NCI-H187 (cell line): ENCODE measurements at places on chromosomes 2 and 18.

DNA sequence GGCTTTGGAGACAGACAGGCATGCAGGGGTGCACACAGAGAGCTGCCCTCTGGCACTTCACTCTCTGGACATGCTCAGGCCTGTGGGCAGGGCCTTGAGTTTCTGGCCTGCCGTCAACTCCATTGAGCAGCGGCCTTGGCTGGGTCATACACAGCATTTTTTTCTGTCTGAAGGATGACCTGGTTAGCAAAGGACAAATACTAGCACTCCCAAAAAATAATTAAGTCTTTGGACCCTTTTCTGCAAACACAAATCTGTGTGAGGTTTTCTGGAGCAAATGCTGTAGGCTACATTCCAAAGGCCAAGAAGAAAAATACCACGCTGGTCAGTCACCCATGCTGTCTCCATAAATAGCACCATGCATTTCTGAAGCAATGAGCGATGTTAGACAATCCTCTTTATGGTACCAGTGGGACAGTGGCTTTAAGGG lies 124.7 kb upstream of the CTAGE1 start:
- no peak for DNase-seq

DNA sequence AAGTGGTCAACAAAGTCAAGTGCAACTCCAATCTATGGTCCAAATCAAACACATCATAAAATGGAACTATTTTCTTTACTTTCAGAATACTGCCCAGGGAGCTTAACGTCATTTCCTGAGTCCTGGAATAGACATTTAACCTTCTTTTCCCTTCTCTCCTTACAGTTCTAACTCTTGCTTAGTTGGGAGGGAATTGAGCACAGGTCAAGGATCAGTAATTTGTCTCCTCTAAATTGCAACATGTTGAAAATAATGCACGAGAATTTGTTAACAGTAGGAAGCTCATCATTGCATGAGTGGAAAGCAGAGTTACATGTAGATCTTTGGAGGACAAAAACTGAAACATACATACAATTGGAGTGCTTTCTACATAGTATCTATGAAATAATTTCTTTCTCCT lies 87.7 kb downstream of the MEP1B start:
- DNase-seq, result no peak

DNA sequence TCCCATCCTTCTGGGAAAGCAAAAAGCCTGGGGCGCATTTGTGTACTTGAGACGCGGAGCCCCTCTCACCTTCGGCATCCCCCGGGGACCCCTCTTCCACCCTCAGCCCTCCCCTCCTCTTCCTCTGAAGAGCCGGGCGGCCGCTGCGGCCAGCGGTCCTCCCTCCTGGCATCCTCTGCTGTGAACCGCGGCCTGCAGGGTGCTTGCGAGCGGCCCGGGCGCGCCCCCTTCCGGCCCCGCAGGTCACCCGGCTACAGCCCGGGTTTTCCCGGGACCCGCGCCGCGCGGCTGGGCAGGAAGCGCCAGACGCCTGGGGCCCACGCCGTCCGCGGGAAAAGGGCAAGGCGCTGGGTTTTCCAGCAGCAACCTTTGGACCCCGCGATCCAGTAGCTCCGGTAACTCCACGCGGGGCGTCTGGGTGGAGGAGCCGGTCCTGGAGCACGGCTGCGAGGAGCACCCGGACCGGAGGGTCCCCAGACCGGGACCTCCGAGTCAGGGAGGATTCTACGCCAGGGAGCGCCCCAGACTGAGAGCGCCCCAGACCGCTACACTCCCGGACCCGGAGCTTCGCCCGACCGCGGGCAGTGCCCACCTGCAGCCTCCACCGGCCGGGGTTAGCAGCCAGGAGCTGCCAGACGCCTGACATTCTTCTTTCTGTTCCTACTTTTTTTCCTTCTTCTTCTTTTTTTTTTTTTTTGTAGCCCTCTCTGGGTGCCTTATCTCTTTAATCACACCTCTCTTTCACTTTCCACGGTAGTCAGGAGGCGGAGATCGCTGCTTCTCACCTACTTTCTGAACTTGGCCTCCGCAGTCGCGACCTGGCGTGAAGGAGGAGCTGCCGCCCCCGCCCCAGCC lies at the start of gene IL18R1:
TSS of gene IL18R1 (plus strand) at position 271 of the 855 bp plus-strand sequence. CDS start 6,865 bp downstream, outside the sequence.
- DNase-seq, result no peak

DNA sequence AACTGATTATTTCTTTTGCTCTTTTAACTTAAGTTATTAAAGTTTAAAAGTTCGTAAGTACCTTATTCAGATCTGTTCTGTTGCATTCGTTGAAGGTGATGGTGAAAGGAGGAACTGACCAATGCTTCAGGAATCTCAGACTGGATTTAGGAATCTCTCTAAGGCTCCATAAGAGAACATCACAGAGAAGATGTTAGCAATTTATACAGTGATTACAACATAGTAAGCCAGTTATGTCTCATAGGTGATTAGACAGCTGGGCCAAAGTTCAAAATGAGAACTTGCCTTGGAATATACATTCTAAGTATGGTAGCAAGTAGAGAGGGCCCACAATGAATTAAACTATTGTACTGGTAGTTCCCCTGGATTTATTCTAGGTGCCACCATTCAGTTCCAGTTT lies 3.2 kb downstream of the MARS2 start:
- no peak for DNase-seq

DNA sequence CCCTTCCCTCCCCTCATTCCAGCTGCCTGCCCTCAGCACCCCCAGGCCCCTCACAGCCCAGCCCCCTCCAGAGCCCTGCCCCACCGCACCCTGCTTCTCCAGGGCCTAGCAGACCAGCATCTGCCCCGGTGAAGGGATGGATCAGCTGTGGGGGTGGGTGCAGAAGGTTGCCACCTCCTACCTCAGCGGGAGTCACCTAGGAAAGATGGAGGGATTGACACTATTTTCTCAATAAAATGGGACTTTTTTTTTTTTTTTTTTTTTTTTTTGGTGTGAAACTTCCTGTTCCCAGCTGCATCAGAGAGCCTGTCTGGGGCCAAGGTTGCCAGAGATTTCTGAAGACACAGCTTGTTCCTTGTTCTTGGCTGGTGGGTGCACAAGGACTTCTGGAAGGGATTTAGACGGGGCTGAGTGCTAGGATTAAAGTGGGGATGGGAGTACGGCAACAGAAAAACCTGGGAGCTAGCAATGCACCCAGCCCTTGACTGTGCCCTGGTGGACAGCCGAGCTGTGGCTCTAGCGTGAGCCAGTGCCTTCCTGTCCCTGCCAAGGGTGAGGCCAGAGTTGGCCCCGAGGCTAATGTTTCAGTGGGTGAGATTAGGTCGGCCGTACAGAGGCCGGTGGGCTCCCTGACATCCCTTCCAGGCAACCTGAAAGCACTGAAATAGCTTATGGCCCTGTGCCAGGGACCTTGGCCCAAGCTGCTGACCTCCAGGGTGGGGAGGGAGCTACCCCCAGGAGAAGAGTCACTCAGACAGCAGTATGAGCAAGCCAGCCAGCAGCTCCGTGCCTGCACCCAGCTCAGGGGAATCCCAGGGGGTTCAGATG lies 4.6 kb downstream of the B3GNT7 start:
- DNase-seq, result no peak

DNA sequence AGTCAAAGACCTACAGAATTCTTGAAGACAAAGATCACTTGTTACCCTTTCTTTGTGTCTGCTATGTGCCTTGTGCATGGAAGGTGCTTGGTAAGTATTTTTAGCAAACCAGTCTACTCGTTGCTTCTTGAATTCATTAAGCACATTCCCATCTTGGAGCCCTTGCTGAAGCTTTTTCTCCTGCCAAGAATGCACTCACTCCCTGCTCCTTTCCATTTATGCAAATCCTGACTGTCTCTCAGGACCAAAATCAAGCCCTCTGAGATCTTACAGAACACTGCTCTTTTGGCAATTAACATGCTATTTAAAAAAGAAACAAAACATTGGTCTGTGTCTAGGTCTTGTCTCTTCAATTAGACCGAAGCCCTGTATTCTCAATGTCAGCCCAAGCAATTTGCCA lies 75.8 kb downstream of the CLHC1 start:
- no peak for DNase-seq

GRCh38 chr2:241393524-241394196 lies 37.6 kb downstream of the FARP2 start:
- no peak for DNase-seq

GRCh38 chr18:48167897-48168253 lies 237.4 kb upstream of the SMAD2 start:
- no peak for DNase-seq

DNA sequence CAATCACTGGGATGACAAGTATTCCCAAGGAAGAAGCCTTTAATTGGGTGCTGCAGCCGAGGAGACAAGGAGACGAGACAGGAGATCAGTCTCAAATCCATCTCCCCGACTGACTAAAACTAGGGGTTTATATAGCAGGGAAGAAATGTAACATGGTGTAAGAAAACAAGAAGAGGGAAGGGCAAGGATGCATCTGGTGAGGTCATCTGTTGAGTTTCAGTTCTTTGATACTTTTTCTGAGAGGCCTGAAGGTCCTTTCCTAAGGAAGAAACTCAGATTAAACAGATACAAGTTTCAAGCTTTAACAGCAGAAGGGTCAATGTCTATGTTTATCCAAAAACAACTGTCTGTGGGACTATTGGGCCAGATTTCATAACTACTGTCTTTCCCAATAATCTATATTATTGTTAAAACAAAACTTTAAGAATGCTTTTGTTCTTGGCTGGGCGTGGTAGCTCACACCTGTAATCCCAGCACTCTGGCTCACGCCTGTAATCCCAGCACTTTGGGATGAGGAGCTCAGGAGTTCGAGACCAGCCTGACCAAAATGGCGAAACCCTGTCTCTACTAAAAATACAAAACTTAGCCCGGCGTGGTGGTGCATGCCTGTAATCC lies 2.5 kb upstream of the PDCL3 start:
- no peak for DNase-seq
